ENCODE measurements at places on chromosomes 5 and 9. TPM values are rescaled to one million over a fixed set of nuclear protein-coding genes. Genes with fewer than 3 reads are reported as not detected.

Gene CCL19
- total RNA-seq, result not detected

Gene KIAA0825
- 3.0 TPM for total RNA-seq

Gene LCN12
- total RNA-seq, result 0.28 TPM

Gene PCDHB16
- 0.18 TPM for total RNA-seq

Gene LEAP2
- total RNA-seq, result 0.14 TPM

Gene SHLD3
- 2.5 TPM for total RNA-seq

Gene CAAP1
- total RNA-seq, result 13.6 TPM

Gene RNF224
- total RNA-seq, result not detected

Gene BSPRY
- not detected for total RNA-seq

Gene PCA3
- not detected for total RNA-seq

Gene MSH3
- total RNA-seq, result 13.1 TPM

Gene TMC1
- total RNA-seq, result 0.43 TPM

Gene FGF1
- 0.92 TPM for total RNA-seq

Gene MYMK
- total RNA-seq, result not detected

Gene ZCCHC7
- 21.6 TPM for total RNA-seq

Gene IL5
- not detected for total RNA-seq

Gene GRIA1
- total RNA-seq, result under 0.01 TPM

Gene UGCG
- total RNA-seq, result 115 TPM

Gene ORM2
- total RNA-seq, result not detected

Gene GGTA1
- total RNA-seq, result not detected

Gene SPATA9
- total RNA-seq, result 0.71 TPM

Gene CAMK2A
- 0.71 TPM for total RNA-seq

Gene GPR150
- 0.28 TPM for total RNA-seq

Gene OBP2B
- not detected for total RNA-seq

Gene FBN2
- 87.2 TPM for total RNA-seq

Gene KIF24
- 0.55 TPM for total RNA-seq

Gene LCN15
- total RNA-seq, result not detected

Gene ACTBL2
- total RNA-seq, result 1.1 TPM

Gene C9
- 0.18 TPM for total RNA-seq

Gene MEIKIN
- not detected for total RNA-seq

Gene SMC5
- 30.6 TPM for total RNA-seq
